Stimulated activated CD8-positive, alpha-beta memory T cell treated with anti-CD3 and anti-CD28 coated beads, Interleukin-2, amount 100 ng/mL, for 1 hour (primary cell): ENCODE measurements at places on chromosomes 12 and 14.

DNA sequence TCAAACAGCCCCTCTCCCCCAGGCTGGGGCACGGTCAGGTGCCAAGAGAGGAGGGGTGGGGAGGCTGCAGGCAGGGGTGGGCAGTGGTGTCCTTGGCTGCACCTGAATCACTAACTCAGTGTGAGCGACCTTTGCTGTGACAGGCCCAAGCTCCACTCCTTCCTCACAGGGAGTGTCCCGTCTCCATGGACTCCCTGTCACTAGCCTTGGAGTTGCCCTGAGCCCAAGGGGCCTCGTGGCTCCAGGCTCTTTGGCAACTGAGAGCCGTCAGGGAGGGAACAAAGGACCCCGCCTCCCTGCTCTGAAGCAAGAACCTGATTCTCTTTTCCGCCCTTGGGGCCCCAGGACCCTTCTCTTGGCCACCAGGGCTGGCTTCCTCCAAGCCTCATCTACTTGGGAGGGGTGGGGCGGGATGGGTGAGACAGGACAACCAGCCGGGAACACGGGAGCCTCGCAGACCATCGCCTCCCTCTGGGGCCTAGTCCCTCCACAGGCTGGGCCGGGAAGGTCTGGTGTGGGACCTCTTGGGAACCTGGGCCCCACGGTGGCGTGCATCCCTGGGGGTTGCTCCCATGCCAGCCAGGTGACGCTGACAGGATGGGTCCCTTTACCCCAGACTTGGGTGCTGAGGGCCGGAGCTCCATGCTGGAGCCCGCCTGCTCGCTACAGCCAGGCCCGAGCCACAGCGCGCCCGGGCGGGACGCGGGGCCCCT lies 935 bp upstream of the ADSS1 start:
- no peak for DNase-seq

DNA sequence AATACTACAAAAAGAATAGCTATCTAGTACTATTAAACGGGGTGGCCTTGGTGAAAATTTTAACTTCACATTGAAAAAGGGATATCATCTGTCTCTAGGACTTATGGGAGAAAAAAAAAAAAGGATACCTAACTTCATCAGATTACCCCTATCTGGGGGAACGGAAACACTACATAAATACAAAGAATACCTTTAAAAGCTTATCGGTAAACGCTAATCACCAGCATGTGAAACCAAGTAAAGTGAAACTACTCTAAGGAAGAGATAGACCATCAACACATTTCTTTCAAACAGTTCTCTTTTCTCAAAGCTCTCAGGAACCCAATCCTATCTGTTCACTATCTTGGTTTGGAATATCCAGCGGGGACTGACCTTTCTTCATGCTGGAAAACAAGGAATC lies 3.5 kb downstream of the KICS2 start:
- DNase-seq: no peak

DNA sequence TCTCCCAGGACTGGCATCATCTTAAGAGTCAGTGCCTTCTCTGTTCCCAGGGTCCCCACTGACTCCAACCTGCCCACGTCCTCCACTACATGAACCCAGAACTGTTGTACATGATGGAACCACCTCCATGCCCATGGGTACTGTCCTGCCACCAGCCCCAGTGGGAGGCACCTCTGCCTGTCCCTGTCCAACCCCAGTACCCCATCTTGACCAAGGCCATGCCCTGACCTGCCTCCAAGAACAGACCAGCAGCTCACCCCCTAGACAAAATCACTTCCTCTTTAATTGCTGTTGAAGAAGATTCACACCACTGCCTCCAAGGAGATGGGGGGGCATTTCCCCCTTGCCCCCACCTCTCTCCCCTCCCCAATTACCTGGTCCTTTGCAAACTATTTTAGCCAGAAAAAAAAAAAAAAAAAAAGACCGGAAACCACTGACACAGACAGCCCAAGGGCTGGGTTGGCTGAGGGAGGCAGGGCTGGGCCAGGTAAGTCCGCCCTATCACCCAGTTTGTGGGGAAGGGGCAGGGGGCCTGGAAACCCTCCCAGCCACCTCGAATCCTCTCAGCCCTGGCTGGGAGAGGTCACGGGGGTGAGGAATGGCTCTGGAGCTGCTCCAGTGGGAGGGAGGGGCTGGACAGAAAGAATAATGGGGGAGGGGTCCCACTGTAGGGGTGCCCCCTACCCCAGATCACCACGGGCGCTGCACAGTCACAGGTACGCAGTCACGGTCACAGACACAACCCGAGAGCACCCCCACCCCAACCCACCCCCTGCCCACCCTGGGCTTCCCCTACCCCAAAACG lies 13.4 kb downstream of the AGAP2 start:
- DNase-seq: no peak

- DNase-seq: no peak
These were observed 44.8 kb downstream of the PRKAB1 start for GRCh38 chr12:119712721-119713120.

DNA sequence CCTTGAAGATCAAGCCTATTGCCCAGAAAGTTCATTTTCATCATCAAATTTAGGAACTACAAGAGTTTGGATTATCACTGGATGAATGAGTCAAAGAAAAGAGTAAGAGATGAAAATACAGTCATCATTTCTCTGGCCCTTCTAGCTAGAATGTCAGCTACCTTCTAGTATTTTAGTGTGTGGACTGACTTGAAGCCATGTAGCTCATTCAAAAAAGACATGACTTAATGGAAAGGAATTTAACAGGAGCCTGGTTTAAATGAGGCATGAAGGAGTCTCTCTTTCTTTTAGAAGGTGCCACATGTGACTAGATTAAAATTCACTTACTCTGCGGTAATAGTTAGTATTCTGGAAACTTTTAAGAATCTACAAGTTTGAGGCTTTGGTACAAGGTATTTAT lies 7.1 kb downstream of the PTHLH start:
- no peak for DNase-seq

DNA sequence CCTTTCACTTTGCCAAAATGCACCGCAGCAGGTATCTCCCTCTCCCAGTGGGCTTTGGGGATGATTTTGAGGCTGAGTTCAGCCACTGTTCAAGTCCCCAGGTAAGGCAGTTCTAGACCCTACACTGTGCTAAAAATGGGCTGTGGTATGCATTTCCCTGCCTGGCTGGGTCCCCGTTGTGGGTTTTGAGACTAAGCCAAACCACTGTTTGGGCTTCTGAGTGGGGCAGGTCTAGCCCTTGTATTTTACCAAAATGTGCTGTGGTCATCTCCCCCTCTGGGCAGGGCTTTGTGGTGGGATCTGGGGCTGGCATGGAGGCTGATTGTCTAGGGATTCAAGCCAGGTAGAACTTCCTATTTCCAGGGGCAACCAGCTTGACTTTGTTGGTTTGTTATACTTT lies 13.6 kb upstream of the OR4Q3 start:
- no peak for DNase-seq
